Vagina (tissue), 2 donors: ENCODE measurements at places on chromosomes 6 and 20. TPM values are rescaled to one million over a fixed set of nuclear protein-coding genes. Genes with fewer than 3 reads are reported as not detected.
A peak's percentile ranks its signal among the peaks of the same experiment; 100 is the strongest.

GRCh38 chr20:3976511-3976910, 38.8 kb downstream of the RNF24 start:
- no peak overlapping the region for H3K27ac ChIP-seq
- peaks cover 9% of the 10 kb centered on the region for H3K4me1 ChIP-seq
- H3K36me3 ChIP-seq: no peaks in the 10 kb centered on the region
- DNase-seq: no peak

GRCh38 chr6:157469378-157469777, 88.4 kb downstream of the ZDHHC14 start:
- no peaks in the 10 kb centered on the region for H3K4me1 ChIP-seq
- H3K4me3 ChIP-seq: no peak overlapping the region
- H3K27ac ChIP-seq: no peak overlapping the region

DNA sequence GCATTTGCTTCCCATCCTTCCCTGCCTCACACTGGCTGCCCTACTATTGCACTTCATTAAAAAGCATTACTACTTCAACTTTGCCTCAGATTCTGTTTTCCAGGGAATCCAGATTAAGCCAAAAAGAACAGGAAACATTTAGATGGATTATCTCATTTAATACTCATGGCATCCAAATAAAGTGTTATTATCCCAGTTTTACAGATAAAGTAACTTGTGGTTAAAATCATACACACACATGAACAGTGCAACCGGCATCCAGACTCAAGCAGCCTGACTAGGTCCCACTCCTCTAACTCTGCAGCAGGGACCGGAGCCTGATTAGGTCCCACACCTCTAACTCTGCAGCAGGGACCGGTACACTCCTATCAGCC, 72.3 kb downstream of the GPR6 start:
- no peak for DNase-seq
- no peaks in the 10 kb centered on the region for H3K36me3 ChIP-seq
- H3K4me3 ChIP-seq: no peak overlapping the region
- no peak overlapping the region for H3K27ac ChIP-seq
- H3K4me1 ChIP-seq: peaks cover 8% of the 10 kb centered on the region

The SAMD10 gene
- total RNA-seq: 11.8 TPM

DNA sequence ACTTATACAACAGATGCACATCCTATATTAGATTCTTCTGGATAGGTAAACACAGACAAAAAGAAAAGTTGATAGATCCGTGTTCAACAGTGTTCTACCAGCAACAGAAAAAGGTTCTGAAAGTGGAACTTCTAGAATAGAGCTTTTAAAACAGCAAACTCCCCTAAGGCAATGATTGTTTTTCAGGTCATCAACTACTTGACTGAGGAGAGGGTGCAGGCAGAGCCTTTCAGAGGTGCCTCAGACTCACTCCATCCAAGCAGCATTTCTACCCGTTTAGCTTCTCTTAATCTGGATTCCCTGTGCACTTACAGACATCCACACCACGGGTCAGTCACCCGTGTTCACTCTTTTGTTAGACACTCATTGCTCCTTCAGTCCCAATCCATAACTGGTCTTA, 28.9 kb downstream of the FYN start:
- no peaks in the 10 kb centered on the region for H3K27me3 ChIP-seq
- H3K27ac ChIP-seq: no peak overlapping the region
- H3K36me3 ChIP-seq: no peaks in the 10 kb centered on the region
- no peak overlapping the region for H3K4me3 ChIP-seq
- peaks cover 66% of the 10 kb centered on the region for H3K4me1 ChIP-seq

DNA sequence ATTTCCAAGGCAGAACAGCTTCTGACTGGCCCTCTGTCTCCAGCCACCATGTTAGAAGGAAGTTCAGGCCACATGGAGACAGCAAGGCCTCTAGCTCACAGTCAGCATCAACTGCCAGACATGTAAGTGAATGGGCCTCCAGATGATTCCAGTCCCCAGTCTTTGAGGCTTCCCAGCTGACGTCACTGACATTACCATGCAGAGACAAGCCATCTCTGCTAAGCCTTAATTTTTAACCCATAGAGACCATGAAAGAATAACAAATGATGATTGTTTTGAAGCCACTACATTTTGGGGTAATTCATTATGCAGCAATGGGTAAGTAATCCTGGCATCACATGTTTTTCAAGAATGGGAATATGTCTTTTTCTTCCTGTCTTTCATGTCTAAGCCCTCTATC, 11.3 kb upstream of the DEFB129 start:
- no peak overlapping the region for H3K4me3 ChIP-seq
- no peaks in the 10 kb centered on the region for H3K27me3 ChIP-seq

DNA sequence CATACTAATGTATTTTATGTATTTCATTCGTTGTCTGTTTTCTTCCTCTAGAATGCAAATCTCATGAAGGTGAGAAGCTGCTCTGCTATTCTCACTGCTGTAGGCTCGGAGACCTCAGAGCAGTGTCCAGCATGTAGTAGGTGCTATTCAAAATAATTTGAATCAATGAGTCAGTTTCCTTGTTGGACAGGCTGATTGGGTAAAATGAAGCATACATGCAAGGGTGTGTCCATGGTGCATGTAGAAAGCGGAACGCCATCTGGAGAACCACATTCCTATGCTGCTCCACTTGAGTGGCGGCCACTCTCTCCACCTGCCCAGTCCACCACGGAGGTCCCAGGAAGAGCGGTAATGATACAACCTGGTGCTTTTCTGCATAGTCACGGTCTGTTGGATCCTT, 412.1 kb downstream of the QKI start:
- H3K27me3 ChIP-seq: no peaks in the 10 kb centered on the region
- no peaks in the 10 kb centered on the region for H3K36me3 ChIP-seq
- H3K4me3 ChIP-seq: no peak overlapping the region
- H3K27ac ChIP-seq: no peak overlapping the region
- H3K4me1 ChIP-seq: no peaks in the 10 kb centered on the region
- no peak for DNase-seq

The VPS52 gene
- 42.2 TPM for total RNA-seq

DNA sequence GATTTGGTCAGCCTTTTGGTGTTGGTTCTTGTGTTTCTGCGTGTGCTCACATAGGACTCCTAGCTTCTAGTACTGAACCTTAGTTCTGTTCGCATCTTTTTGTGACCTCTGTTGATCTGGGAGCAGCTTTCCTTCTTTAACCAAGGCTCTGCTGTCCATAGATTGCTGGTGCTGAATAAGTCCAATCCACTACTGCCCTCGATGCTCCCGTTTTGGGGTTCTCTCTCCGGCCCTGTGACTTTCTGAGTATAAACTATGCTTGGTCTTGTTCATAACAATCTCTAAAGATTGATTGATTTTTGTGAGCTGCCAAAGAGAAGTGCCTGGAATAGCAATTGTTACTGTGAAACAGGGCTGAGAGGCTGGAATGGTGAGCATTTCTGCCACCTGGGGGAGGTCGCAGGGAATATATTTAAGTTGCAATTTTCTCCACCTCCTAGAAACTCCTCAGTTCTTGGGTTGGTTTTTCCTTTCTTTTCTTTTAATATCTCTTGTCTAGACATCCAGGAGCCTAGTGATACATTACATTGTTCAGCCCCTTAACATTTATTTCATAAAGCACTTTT, 422.9 kb upstream of the CHD6 start:
- no peaks in the 10 kb centered on the region for H3K36me3 ChIP-seq
- H3K27ac ChIP-seq: no peak overlapping the region
- H3K27me3 ChIP-seq: no peaks in the 10 kb centered on the region

GRCh38 chr6:40192516-40192915, 258.3 kb upstream of the MOCS1 start:
- no peak overlapping the region for H3K4me3 ChIP-seq
- no peak overlapping the region for H3K27ac ChIP-seq
- no peaks in the 10 kb centered on the region for H3K4me1 ChIP-seq
- H3K36me3 ChIP-seq: no peaks in the 10 kb centered on the region
- H3K27me3 ChIP-seq: no peaks in the 10 kb centered on the region

- H3K36me3 ChIP-seq: peaks cover 8% of the 10 kb centered on the region
- DNase-seq: no peak
- H3K4me1 ChIP-seq: peaks cover 70% of the 10 kb centered on the region
Observed at GRCh38 chr20:63955281-63955826, 862 bp downstream of the UCKL1 start.

- H3K4me3 ChIP-seq: no peak overlapping the region
- no peak for DNase-seq
- H3K27ac ChIP-seq: no peak overlapping the region
- no peaks in the 10 kb centered on the region for H3K4me1 ChIP-seq
- H3K27me3 ChIP-seq: no peaks in the 10 kb centered on the region
Observed at GRCh38 chr6:32692019-32692418, 25.6 kb upstream of the HLA-DQB1 start.

The BHLHE23 gene
- total RNA-seq: not detected

- no peak overlapping the region for H3K27ac ChIP-seq
- no peaks in the 10 kb centered on the region for H3K4me1 ChIP-seq
- H3K4me3 ChIP-seq: no peak overlapping the region
- DNase-seq: peak; percentile 40
Observed at GRCh38 chr6:4891141-4891540, 112.7 kb downstream of the RPP40 start.

DNA sequence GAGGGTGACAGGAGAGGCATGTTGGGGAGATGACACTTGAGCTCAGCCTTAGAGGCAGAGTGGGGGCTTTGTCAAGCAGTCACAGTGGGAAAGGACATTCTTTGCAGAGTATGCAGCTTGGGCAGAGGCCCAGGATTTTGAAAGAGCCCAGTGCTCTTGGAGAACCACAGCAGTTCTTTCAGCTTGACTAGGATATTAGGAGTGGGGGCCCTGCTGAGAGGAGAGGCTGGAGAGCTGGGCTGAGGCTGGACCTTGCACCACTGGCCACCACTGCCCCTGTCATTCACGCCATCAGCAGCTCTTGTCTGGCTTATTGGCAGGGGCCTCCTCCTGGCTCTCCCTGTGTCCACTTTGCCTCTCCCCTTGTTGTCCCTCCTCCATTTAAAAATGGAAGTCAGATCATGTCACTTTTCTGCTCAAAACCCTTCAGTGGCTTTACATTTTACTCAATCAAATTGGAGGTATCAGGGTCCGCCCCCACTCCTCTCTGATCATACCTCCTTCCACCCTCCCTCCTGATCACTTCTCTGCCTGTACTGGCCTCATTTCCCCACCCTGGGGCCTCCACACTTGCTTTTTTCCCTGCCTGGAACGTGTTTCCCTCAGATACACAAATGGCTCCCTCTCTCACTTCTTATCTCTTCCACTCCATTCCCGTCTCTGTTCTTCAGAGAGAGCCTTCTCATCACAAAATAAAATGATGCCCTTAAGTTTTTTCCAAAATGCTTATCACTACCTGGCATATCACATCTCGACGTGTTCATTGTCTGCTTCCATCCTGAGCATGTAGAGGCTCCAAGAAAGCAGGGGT, 10.5 kb downstream of the MANBAL start:
- H3K27ac ChIP-seq: peak overlapping the region; percentile 53
- H3K4me3 ChIP-seq: no peak overlapping the region

The IGF2R gene
- total RNA-seq: 73.4 TPM

DNA sequence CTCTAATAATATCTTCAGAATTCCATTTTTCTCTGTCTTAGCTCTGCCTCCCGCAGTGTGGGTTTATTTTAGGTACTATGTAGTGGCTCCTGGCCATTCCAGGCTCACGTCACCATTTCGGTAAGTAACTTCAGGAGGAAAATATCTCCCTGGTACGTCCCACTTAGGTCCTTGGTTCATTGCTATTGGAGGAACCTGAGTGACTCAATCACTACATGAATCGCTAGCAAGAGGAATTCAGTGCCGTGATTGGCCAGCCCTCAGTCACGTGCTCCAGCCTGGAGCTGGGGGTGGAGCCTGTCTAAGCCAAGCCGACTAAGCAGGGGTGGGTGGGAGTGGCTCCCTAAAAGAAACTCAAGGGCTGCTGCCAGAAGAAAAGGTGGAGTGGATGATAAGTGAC, 67.3 kb upstream of the E2F3 start:
- no peaks in the 10 kb centered on the region for H3K36me3 ChIP-seq
- H3K4me1 ChIP-seq: no peaks in the 10 kb centered on the region
- no peak overlapping the region for H3K27ac ChIP-seq
- H3K27me3 ChIP-seq: no peaks in the 10 kb centered on the region
- no peak overlapping the region for H3K4me3 ChIP-seq

- H3K27ac ChIP-seq: no peak overlapping the region
- H3K4me1 ChIP-seq: no peaks in the 10 kb centered on the region
- no peak for DNase-seq
- H3K4me3 ChIP-seq: no peak overlapping the region
- no peaks in the 10 kb centered on the region for H3K27me3 ChIP-seq
- H3K36me3 ChIP-seq: peaks cover 1% of the 10 kb centered on the region
Observed at GRCh38 chr20:5973172-5973571, 22.7 kb downstream of the MCM8 start.

DNA sequence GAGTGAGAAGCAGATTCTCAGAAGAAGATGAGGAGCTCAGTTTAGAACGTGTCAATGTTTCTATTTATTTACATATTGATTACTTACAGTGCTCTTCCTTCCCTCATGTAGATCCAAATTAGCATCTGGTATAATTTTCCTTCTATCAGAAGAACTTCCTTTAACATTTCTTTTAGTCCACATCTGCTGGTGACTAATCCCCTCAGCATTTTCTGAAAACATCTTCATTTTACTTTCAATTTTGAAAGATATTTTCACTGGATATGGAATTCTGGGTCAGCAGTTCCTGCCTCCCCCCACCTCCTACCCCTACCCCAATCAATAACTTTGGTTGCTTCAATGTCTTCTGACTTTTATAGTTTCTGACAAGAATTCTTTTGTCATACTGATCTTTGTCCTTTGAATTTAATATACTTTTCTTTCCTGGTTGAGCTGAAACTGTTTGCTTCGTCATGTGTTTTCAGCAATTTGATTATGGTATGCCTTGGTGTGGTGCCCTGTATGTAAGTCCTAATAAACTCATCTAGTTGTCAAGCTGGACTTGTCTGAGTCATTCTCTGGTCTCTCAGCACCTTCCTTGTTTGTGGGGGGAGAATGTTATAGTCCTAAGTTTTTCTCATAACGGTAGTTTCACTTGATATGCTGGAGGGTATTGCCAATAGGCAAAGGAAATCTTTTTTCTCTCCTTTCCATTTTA, 57.0 kb downstream of the SMPDL3A start:
- no peaks in the 10 kb centered on the region for H3K27me3 ChIP-seq
- peak overlapping the region; percentile 29 for H3K27ac ChIP-seq
- H3K4me3 ChIP-seq: peak overlapping the region; percentile 13
- H3K36me3 ChIP-seq: no peaks in the 10 kb centered on the region

DNA sequence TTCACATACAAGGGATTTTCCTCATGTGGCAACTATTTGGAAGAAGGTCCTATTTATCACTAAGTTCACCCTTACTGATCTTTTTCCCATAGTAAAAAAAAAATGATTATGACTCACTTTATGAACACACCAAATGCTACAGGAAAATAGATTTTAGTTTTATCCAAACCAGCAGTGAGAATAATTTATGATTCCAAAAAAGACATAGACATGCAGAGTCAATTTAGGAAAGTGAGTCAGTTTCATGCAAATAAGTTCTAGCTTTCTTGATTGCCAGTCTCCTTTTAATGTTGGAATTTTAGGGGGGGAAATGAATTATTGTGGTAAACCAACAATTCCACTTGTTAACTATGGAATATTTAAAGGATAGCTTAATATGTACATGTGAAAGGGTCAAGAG, 64.0 kb upstream of the RNF146 start:
- no peak for DNase-seq
- H3K36me3 ChIP-seq: no peaks in the 10 kb centered on the region
- H3K27me3 ChIP-seq: no peaks in the 10 kb centered on the region
- no peak overlapping the region for H3K4me3 ChIP-seq
- no peaks in the 10 kb centered on the region for H3K4me1 ChIP-seq
